ENCODE measurements at places on chromosomes 3 and 15.

DNA sequence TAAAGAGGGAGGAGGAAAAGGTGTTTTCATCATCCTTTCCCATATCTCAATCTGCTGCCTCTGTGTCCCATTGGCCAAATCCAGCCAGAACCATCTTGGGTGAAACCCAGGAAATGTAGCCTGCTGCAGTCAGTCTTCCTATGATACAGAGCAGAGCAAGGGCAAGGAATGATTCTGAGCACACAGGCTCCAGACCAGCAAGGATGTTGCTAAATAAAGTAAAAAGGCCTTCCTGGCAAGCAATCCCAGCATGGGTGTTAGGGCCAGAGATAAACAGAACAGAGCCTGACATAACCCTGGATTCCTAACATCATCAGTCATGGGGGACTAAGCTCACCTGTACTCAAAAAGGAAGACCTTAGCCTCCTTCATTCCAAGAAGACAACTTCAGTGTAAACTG lies 90.7 kb upstream of the AGTR1 start:
- no peak for DNase-seq

DNA sequence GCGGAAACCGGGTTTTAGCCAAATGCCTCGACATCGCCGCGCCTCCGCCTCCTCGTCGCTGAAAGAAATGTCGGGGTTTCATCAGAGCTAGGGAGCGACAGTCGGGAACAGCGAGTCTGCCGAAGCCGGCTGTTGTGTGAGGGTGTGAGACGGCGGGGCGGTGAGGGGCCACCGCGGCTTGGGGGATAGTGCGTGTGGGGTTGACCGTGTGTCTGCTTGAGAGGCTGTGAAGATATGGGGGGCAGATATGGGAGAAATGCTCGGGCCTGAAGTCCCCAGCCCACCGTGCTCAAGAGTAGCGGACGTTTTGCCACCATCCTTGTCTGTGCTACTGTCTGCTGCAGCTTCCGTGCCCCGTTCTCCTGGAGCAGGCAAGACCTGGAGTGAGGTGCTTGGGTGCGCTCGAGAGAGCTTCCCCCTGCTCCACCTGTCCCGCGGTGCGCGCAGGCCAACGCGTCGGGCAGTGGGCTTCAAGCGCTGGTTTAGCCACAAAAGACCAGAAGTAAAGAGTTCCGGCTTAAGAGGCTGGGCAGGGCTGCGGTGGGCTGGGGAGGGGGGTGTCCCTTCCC lies 716 bp upstream of the ISLR2 start:
- DNase-seq, result no peak

- DNase-seq, result no peak
Measured at GRCh38 chr15:42820811-42821210, 83.9 kb upstream of the CDAN1 start.

DNA sequence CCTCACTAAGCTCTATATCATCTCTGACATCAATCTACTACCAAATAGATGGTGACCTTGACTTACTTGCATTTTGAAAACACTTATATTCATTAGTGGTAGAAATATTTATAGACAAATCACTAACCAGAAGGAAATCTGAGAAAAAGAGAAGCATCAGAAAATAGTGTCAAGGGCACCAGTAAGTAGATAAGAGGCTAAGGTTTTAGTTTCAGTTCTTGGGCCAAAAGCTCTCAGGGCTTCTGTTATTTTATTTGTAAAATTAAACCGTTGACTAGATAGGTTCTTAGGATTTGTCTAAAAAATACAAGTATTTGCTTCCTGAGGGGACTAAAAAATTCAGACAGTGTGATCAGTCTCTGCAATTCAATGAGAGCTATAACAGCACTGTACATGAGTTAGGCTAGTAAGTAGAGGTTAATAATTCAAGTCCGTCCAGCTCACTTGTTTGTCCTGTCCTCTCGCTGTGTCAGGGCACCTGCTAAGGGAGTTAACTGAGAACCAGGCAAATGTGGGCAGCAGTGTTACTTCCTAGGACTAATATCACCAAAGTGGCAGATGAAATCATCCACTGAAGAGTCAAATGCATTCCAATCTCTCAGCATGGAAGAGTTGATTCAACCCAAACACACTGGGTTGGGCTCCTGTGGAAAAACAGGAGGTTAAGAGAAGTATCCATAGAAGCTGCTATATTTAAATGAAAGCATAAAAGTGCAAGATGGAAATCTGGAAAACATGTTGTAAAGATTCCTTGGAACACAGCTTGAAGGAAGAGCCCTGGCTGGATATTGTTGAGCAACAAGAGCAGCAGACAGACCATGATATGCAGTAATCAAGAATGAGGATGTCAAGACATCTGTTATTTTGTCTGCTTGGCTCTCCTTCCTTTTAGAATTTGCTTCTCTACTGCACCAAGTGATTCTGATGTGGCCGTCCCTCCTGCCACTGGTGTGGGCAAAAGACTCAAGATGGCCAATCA lies 134.9 kb upstream of the ZBTB20 start:
- no peak for DNase-seq

DNA sequence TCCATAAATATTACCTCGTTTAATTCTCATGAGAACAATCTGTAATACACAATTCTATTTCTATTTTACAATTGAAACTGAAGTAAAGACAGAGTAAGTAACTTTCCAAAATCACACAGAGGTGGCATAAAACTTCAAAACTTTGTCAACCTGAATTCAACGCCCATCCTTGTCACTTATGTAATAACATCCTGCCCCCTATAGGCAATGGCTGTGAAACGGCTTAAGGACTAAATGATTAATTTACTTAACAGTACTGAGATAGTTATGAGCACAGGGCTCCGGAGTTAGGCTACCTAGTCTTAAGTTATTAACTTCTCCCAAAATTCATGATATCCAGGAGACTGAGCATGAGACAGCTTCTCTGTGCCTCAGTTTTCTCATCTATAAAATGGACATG lies 293.1 kb upstream of the CHRM5 start:
- no peak for DNase-seq
